Stimulated activated CD8-positive, alpha-beta memory T cell treated with anti-CD3 and anti-CD28 coated beads, Interleukin-7, amount 100 ng/mL, for 24 hours (primary cell): ENCODE measurements at places on chromosomes 5 and 9.

GRCh38 chr9:72353455-72354116, 11.4 kb downstream of the ZFAND5 start:
- no peak for DNase-seq

GRCh38 chr9:120944434-120944843, 17.8 kb upstream of the TRAF1 start:
- DNase-seq, result no peak

- no peak for DNase-seq
These were observed 169.1 kb upstream of the CLINT1 start for GRCh38 chr5:158027806-158028775.

GRCh38 chr5:72255237-72255636, 64.8 kb downstream of the MRPS27 start:
- DNase-seq, result no peak
